ENCODE measurements at places on chromosomes 1 and 21.

GRCh38 chr1:161206411-161207140 lies 4.4 kb downstream of the NDUFS2 start:
- DNase-seq: no peak

DNA sequence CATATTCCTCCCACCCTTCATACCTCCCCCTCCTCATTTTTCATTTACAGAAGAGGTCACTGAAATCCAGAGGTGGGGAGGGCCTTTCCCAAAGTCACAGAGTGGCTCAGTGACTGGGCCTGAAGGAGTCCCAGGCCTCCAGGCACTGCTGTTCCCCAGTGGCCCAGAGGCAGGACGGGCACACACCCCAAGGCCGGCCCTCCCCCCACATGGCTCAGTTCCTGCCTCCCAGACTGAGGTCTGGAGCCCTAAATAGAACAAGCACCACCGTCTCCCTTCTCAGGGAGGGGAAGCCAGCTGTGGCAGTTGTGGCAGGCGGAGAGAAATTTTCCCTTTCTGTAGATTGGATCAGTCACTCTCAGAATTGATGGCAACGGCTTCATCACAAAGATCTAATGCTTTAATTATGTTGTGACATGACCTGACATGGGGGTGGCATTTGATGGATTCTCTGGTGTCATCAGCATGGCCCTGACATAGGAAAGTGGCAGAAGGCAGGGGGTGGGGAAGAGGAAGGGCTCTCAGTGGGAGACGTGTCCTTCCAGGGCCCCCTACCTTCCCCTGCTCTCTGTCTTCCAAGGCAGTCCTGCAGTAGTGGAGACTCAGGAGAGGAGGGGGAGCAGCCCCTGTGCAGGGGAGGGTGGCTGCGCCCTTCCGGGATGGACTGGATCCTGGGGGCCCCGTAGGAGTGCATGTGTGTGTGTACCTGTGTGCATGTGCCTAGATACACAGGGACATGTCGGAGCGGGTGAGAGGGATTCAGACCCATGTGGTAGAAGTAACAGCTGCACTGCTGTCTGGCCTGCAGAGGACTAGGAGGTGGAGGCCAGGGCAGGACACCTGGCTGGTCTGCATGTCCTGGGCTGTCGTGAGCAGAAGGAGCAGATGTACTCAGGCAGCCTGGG lies 41.2 kb upstream of the FOXO6 start:
- no peak for DNase-seq

- no peak for DNase-seq
Observed at GRCh38 chr1:198550941-198551524, 10.6 kb upstream of the ATP6V1G3 start.

- no peak for DNase-seq
Observed at GRCh38 chr1:43509740-43510375, 20.8 kb upstream of the PTPRF start.

DNA sequence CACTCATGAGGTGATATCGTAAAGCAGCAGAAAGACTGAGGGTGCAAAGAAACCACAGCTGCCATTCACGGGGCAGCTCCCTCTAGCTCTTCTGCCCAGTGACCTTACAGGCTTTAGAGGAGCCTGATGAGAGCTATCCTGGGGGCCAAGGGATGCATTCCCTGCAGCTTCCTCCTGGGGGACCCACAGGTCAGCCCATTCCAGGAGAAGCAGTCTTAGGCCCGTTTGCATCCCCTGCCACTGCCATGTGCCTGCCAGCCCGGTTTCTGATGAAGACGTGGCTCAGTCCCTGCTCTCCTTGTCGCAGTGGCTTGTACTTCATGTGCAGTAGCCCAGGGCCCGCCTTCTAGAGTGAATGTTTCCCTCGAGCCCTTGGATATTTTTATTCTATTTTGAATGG lies 22.8 kb downstream of the ATP5PO start:
- DNase-seq: no peak

DNA sequence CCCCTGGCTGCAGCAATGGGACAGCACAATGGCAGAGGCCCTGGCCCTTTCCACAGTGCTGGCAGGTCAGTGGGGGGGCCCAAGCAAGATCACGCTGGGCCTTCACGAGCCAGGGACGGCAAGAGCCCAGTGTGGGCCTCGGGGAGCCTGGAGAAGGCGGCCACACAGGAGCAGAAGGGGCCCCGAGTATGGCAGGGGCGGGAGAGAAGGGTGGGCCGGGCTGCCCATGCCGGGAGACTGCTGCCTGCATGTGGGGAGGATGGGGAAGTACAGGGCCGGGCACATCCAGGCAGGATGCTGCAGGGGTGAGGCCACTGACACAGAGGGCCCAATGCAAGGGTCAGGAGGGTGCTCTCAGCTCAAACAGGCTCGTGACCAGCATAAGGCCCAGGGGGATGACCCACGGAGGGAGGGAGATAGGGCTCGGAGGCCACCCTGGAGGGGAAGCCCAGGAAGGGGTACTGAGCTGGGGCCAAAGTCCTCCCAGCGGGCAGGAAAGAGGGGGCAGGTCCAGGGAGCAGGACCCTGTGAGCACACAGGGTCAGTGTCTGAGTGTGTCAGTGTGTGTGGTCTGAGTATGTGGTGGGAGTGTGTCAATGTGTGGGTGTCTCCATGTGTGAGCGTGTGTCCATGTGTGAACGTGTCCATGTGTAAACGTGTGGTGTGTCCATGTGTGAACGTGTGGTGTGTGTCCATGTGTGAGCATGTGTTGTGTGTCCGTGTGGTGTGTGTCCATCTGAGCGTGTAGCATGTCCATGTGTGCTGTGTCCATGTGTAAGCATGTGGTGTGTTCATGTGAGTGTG lies 13.1 kb downstream of the SLC19A1 start:
- no peak for DNase-seq
